ENCODE measurements at places on chromosomes 6 and 20.

- no peak for DNase-seq
Observed at GRCh38 chr20:10832141-10832540, 158.3 kb upstream of the JAG1 start.

DNA sequence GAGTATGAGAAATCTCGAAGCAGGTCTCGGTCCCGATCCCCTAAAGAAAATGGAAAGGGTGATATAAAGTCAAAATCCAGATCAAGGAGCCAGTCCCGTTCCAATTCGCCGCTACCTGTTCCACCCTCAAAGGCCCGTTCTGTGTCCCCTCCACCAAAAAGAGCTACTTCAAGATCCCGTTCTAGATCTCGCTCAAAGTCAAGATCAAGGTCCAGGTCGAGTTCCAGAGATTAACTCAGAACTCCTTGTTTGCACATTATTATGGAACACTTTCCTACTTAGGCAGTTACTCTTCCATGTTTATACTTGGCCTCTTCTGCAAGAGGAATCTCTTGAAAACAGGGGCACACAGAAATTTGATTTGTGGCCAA lies 3.1 kb downstream of the SRSF6 start:
- DNase-seq: no peak

GRCh38 chr6:108159981-108160380 lies 5.8 kb upstream of the NR2E1 start:
- DNase-seq: no peak

GRCh38 chr6:31096215-31096614 lies 16.2 kb downstream of the C6orf15 start:
- DNase-seq: no peak
